ENCODE measurements at places on chromosomes 7 and 10. TPM values are rescaled to one million over a fixed set of nuclear protein-coding genes. Genes with fewer than 3 reads are reported as not detected.
A peak's percentile ranks its signal among the peaks of the same experiment; 100 is the strongest.

TLX1 gene
- not detected for total RNA-seq

ADIRF gene
- 2.8 TPM for total RNA-seq

GPER1 gene
- total RNA-seq, result 0.25 TPM

ENTPD1 gene
- total RNA-seq, result 23.0 TPM

ANKRD61 gene
- 0.35 TPM for total RNA-seq

ATOH7 gene
- not detected for total RNA-seq

CUEDC2 gene
- total RNA-seq, result 62.6 TPM

TCAF2 gene
- total RNA-seq, result 7.1 TPM

AGBL3 gene
- total RNA-seq, result 3.4 TPM

CPXM2 gene
- total RNA-seq, result 0.42 TPM

NT5C3A gene
- total RNA-seq, result 22.0 TPM

LBX1 gene
- total RNA-seq, result not detected

CNTNAP2 gene
- not detected for total RNA-seq

MYH16 gene
- total RNA-seq, result 0.11 TPM

CCDC126 gene
- total RNA-seq, result 8.6 TPM

CCDC136 gene
- total RNA-seq, result 3.3 TPM

IFIT1B gene
- total RNA-seq, result not detected

AMPH gene
- total RNA-seq, result 9.2 TPM

GRCh38 chr7:77235276-77235675, 35.7 kb upstream of the FGL2 start:
- DNase-seq, result no peak

DNA sequence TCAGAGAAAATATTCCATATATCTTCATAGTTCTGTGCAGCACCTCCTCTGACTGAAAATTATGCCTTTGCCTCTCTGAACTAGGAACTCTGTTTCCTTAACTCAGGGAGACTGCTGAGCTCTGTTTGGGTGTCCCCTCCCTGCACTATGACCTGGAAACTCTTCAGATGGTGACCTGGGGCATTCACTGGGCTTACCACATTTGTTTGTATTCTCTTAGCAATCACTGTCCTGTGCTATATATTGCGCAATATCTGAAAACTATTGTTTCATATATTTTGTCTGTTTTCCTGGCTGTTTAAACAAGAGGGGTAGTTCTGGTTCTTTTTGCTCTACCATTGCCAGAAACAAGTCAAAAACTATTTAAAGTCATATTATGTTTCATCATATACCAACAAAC, 181.8 kb upstream of the KIAA1217 start:
- no peak for DNase-seq

DNA sequence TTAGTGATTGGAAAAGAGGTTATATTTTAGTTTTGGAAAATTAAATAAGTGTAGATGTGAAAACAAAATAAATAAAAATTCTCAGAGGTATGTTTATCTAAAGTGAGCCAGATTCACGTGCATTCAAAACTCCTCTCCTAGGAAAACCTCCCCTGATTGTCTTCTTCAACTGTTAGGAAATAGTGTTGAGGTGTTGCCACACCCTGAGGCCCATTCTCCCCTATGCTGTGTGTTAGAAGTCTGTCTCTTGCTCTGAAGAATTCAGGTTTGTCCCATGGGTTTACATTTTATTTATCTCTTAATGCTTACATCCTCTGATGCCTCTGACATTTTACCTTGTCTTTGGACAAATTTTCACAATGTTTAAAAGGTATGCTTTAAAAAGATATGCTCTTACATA, 40.3 kb downstream of the PTPRE start:
- DNase-seq, result no peak

DNA sequence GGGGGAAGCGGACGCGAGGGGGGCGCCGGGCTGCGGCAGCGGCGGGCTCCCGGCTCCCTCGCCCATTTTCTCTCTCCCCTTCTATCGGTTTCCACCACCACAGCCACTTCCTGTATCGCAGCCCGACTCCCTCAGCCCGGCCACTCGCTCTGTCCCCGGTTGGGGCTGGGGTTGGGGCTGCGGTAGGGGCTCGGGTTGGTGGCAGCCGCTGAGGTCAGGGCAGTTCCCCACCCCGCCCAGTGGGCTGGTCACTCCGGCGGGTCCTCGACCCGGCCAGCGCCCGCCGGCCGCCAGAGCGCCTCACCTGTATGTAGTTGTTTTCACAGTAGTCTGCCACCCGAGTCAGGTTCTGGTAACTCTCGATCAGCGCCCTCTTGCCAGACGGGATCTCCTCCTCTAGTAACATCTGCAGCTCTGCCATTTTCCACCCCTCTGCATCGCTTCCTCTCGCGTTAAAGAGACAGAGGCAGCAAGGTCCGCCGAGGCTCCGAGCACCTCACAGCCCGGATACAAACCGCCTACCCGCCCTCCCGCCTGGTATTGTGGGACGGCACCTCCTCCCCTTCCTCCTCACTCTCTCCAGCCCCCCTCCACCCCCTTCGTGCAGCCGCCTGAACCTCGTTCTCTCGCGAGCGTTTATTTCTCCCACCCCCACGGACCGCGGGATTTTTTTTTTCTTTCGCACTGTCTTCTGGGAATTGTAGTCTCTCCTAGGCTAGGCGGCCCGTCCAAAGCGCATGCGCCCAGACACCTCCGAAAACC, at the start of gene ABI1:
Gene ABI1, minus strand, starts transcription at position 516 of the 762 bp plus-strand sequence. Its CDS starts 95 bp downstream, at position 421.
- DNase-seq, result peak; percentile 100

DNA sequence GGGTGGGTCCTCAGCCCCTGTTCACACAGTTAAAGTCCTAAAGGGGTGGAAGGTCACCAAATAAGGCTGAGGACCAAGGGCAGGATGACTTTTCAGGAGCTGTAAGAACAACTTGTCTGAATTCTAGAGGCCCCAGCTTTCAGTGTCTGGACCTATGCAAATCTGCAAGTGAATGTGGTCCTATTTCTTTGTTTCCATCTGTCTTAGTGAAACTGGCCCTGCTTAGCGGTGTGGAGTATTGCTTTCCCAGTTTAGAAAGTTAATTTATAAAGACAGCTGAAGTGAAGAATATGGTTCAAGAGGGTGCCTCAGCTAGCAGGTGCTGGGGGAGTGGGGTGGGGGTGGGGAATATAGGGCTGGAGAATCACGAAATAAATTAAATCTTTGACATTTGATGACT, 40.1 kb downstream of the HHEX start:
- no peak for DNase-seq

DNA sequence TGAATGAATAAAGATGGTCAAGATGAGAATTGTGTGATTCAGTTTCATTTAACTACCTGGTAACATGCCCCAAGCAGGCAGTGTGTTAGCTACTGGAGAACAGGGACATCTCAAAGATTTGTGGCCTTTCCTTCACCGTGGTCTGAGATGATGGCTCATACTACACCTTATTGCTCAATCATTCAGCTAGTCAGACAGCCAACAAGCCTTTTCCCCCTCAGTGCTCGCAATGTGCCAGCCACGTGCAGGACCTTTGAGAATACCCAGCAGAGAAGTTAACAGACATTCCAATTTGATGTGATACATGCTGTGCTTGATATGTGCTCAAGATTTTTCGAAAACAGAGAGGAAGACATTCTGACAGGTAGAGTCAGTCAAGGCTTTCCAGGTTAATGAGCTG, 562.8 kb downstream of the SUGCT start:
- DNase-seq, result no peak

- DNase-seq, result no peak
Observed at GRCh38 chr7:20224025-20224424, 6.8 kb upstream of the MACC1 start.

GRCh38 chr10:24849501-24850299, 102.7 kb downstream of the PRTFDC1 start:
- DNase-seq, result peak; percentile 80

- no peak for DNase-seq
Observed at GRCh38 chr10:58921421-58921855, 255.0 kb upstream of the PHYHIPL start.

DNA sequence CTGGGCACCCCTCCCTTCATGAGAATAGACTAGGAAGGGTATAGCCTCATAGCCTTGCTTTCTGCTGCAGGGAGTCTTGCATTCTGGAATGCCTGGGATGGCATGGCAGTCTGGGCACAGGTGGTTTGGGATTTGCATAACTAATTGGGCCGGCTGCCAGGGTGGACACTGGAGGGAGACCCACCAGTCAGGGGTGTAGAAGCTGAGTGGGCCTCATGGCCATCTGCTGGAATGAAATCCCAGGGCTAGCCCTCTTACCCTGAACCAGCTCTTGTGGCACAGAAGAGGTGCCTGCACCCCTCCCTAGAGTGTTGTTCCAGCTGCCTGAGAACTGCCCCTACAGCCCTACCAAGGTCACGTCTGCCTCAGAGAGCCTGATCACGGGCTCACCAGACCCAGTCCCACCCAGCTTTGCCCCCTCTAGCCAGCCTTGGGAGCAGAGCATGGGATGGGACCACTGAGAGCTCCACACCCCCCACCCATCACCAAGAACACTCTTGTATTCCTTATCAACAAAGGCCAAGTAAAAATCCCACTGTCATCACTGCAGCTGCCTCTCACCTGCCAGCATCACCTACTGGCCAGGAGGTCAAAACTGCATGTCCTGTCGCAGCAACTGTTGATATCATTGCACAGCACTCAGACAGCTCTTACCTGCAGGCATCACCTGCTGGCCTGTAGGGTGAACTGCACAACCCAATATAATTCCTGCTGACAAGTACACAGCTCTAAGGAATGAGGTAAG, 148.9 kb downstream of the ZEB1 start:
- DNase-seq, result no peak

DNA sequence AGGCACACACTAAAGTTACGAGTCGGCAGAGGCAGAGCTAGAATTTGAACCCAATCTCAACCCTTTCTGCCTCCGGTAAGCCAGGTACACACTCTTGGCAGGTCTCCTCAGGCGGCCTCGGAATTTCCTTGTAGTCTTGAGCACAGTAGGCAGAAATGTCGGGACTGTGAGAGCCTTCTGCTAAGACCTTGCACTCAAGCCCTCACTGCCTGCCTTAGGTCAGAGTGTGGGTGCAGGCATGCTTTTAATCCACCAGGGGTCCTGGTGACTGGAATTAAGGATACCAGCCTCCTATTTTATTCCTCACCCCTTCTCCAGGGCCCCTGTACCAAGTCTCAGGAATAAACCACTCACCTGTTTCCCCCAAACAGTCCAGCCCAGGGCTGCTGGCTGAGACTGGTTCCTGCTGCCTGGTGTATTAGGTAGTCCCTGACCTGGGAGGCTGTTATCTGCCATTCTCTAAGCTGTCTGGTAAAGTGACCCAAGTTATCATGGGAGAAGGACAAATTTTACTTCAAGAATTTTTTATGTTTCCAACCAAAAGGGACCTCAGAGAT, 855 bp downstream of the ATP6V1F start:
- DNase-seq, result peak; percentile 67

- peak; percentile 92 for DNase-seq
Observed at GRCh38 chr7:51121931-51122425, 194.6 kb downstream of the COBL start.

GRCh38 chr10:44478876-44479705, 94.2 kb upstream of the CXCL12 start:
- DNase-seq, result no peak

- DNase-seq, result no peak
Observed at GRCh38 chr7:1922071-1922869, 252.2 kb downstream of the ELFN1 start.

- no peak for DNase-seq
Observed at GRCh38 chr10:117550076-117550475, 7.5 kb downstream of the EMX2 start.

DNA sequence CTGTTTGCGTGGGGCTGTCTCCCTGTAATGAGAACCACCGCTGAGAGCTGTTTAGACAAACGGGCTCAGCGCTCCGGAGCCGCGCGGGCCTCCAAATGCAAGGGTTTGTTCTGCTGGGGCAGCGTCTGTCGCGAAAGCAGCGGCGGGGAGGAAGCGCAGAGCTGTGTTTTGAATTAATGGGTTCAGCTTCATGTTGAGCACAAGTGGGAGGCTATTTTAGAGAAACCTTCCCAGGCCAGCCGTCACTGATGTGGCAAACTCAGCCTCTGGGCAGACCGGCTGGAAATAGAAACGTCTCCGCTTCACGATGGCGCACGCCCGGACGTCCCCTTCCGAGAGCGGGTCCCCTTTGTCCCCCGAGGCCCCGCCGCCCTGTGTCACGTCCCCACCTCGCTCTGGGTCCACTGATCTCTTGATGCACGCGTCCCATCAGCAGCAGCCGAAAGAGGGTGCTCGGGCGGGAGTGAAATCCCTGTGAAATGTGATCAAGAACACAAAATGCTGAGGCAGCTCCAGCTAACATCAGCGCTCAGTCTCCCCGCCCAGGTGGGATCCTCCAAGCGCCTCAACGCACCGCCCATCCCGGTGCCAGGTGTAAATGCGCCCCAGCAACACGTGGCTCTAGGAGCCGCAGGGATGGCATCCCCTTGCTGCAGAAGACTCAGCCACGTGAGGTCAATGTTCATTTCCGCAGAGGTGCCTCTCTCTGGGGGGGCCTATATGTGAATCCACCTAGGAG, 44.9 kb downstream of the BAMBI start:
- DNase-seq, result peak; percentile 36

Measured in endothelial cell of umbilical vein (primary cell).